Neural crest cell (in vitro differentiated cells): ENCODE measurements at places on chromosomes 16 and 17. TPM values are rescaled to one million over a fixed set of nuclear protein-coding genes. Genes with fewer than 3 reads are reported as not detected.

DNA sequence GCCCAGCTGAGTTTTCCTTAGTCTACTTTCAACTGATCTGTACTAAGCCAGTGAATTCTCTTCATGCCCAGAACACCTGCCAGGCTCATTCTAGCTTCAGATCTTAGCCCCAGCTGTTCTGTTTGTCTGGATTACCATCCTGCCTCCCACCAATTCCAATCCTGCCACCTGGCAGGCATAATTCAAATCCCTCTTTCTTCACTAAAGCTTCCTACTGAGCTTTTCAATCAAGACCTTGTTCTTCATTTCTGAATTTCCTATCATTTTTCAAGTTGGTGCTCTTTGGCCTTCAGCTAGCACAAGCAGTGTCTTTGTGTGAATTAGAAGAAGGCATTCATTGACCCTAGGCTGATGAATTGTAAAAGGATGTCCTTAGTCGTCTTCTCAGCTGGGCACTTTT, 357.6 kb downstream of the UTP18 start:
- DNase-seq: no peak
- peak overlapping the region; percentile 20 for H3K4me3 ChIP-seq

HOXB2 gene
- 60.0 and 60.9 TPM in 2 replicates for total RNA-seq

GRCh38 chr17:34584805-34585416, 5.5 kb downstream of the TMEM132E start:
- H3K36me3 ChIP-seq: no peaks in the 10 kb centered on the region
- no peak for DNase-seq
- no peak overlapping the region for H3K27ac ChIP-seq
- H3K4me1 ChIP-seq: peaks cover 4% of the 10 kb centered on the region
- H3K27me3 ChIP-seq: peaks cover 90% of the 10 kb centered on the region

GRCh38 chr17:29039764-29040598, 3.0 kb upstream of the PIPOX start:
- peaks cover 3% of the 10 kb centered on the region for H3K36me3 ChIP-seq
- H3K27me3 ChIP-seq: peaks cover 6% of the 10 kb centered on the region
- H3K4me3 ChIP-seq: no peak overlapping the region
- peaks cover 31% of the 10 kb centered on the region for H3K4me1 ChIP-seq

- peaks cover under 1% of the 10 kb centered on the region for H3K36me3 ChIP-seq
- no peaks in the 10 kb centered on the region for H3K27me3 ChIP-seq
- no peak for DNase-seq
- no peak overlapping the region for H3K4me3 ChIP-seq
Observed at GRCh38 chr17:27577884-27578717, 52.9 kb upstream of the LGALS9 start.
